ENCODE measurements at places on chromosomes 5 and 9. TPM values are rescaled to one million over a fixed set of nuclear protein-coding genes. Genes with fewer than 3 reads are reported as not detected.

GRCh38 chr5:100551183-100551582, 16.0 kb downstream of the FAM174A start:
- H3K27ac ChIP-seq: no peak overlapping the region
- H3K4me1 ChIP-seq: no peaks in the 10 kb centered on the region
- no peak for DNase-seq
- H3K4me3 ChIP-seq: no peak overlapping the region
- no peaks in the 10 kb centered on the region for H3K36me3 ChIP-seq
- no peaks in the 10 kb centered on the region for H3K27me3 ChIP-seq

Gene ARID3C
- not detected for polyA plus RNA-seq

DNA sequence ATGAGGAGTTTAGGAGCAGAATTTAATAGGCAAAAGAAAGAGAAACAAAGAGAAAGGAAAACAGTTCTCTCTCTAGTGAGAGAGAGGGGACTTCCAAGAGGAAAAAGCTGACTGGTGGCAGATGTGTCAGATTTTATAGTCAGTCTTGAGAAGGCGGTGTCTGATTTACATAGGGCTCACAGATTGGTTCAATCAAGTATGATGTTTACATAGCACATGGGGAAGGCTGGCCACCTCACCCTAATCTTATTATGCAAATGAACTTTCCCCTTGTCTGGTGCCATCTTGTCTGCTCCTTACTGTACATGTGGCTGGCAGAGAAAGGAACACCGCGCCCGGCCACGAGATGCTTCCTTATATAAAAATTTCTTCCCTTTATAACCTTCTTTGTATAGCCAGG, 24.7 kb downstream of the UNC13B start:
- no peak overlapping the region for H3K4me3 ChIP-seq
- no peak overlapping the region for H3K27ac ChIP-seq
- H3K36me3 ChIP-seq: no peaks in the 10 kb centered on the region
- H3K4me1 ChIP-seq: no peaks in the 10 kb centered on the region

GRCh38 chr9:122777935-122778627, 10.7 kb upstream of the OR5C1 start:
- H3K4me3 ChIP-seq: no peak overlapping the region
- H3K36me3 ChIP-seq: no peaks in the 10 kb centered on the region
- H3K27ac ChIP-seq: no peak overlapping the region
- H3K4me1 ChIP-seq: no peaks in the 10 kb centered on the region

- DNase-seq: no peak
- H3K27me3 ChIP-seq: no peaks in the 10 kb centered on the region
- peaks cover 8% of the 10 kb centered on the region for H3K4me1 ChIP-seq
- no peaks in the 10 kb centered on the region for H3K36me3 ChIP-seq
- H3K4me3 ChIP-seq: no peak overlapping the region
These were observed 6.7 kb downstream of the PITX1 start for GRCh38 chr5:135027266-135027696.

- no peak for DNase-seq
- H3K4me3 ChIP-seq: no peak overlapping the region
- H3K36me3 ChIP-seq: no peaks in the 10 kb centered on the region
- no peaks in the 10 kb centered on the region for H3K27me3 ChIP-seq
These were observed 162.1 kb downstream of the CCDC192 start for GRCh38 chr5:127865273-127865672.

DNA sequence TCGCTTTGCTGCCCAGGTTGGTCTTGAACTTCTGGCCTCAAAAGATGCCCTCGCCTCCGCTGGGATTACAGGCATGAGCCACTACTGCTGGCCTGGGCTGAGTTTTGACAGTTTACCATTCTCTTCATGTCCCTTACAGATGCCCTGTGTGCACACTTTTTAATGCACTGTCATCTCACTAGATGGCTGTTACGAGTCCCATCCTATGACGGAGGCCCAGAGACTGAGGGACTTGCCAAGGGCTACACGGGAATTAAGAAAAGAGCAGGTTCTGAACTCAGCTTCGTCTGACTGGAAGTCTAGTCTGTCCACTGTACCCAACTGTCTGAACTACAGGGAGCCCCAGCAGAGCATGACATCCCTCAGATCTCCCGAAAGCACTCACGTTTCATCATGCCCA, 63.9 kb downstream of the ARHGEF37 start:
- H3K36me3 ChIP-seq: no peaks in the 10 kb centered on the region
- DNase-seq: no peak
- H3K27ac ChIP-seq: no peak overlapping the region
- H3K4me1 ChIP-seq: peaks cover 8% of the 10 kb centered on the region

DNA sequence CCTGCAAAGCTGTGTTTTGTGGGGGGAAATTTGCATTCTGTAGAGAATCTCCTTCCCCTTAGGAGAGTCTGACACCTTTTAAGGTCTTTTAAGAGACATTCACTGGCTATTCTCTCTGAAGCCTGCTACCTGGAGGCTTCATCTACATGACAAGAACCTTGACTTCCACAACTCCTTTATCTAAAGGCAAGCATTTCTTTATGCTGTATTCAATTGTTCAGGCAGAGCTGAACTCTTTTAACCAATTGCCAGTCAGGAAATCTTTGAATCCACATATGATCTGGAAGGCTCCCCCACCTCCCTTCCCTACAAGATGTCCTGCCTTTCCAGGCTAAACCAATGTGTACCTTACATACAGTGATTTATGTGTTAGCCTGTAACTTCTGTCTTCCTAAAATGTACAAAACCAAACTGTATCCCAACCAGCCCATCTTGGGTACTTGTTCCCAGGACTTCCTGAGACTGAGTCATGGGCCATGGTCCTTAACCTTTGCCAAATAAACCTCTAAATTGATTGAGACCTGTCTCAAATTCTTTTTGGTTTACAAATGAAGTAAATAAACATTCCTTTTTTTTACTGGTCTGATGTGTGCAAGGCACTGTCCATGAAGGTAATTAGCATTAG, 9.9 kb downstream of the C9orf85 start:
- H3K4me1 ChIP-seq: no peaks in the 10 kb centered on the region
- DNase-seq: no peak
- no peaks in the 10 kb centered on the region for H3K27me3 ChIP-seq
- H3K27ac ChIP-seq: no peak overlapping the region

Gene CARTPT
- polyA plus RNA-seq: not detected

DNA sequence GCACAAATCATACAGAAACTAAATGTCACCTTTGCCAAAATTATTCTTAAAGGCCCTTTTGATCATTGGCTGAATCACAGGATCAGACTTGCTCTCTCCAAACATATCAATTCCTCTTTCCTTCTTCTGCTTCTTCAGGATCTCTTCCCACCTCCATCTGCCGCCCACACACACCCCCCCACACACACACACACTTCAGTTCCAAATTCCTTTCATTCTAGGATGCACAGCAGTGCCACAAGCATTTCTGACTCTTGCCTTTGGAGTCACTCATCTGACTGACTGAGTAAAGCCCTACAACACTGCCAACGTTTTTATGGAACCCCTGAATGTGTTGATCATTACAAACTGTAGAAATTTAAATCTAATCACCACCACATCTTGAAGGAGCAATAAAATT, 22.9 kb downstream of the DNAH5 start:
- no peaks in the 10 kb centered on the region for H3K27me3 ChIP-seq
- H3K4me3 ChIP-seq: no peak overlapping the region
- no peak for DNase-seq

Gene UIMC1
- polyA plus RNA-seq: 17.5 TPM

DNA sequence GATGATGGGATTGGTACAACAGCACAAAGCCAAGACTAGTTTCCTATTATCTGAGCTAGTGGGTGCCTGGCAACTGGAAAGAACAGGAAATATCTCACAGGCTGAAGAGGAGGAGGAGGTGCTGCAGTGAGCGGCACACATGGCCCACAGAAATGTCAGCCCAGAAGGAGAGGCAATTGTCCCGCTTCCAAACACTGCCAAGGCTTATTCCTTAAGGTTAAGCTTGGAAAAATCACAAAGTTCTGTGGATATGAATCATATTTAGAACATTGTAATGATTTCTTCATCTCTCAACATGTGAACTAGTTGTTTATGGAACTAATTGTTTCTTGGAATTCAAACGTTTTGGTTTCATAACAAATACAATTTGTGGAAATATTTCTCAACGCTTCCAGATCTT, 1019.5 kb upstream of the SEMA6A start:
- no peaks in the 10 kb centered on the region for H3K4me1 ChIP-seq
- DNase-seq: no peak

DNA sequence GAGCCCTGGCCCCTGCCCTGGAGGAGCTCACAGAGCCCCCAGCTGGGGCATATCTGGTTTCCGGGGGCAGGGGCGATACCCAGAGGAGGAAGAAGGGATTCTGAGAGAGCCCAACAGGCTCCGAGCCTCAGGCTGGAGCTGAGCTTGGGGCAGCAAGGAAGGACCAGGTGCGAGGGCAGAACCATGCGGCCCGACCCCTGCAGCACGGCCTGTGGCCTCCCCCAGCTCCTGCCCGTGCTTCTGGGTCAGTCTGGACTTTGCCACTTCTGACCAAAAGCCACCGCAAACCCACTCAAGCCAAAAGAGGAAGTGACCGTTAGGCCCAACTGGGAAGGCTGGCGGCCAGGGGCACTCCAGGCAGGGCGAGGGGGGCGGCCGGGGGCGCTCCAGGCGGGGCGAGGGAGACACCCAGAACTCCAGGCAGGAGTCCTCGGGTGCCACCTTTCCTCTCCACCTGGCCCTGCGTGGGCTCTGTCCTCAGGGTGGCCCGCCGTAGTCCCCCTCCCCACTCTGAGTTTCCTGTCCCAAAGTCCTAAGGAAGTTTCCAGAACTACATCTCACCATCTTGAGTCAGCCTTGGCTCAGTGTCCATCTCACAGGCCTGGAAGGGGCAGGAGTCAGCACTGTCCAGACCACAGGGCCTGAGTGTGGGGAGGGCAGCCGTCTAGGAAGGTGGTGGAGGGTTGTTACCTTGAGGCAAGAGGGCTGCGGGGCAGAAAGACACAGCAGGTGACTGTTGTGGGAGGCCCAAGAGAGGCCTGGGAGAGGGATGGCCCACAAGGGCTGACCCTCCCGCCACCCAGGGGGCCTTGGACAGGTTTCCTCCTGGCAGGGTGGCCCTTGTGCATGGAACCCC, 946 bp upstream of the LTC4S start:
- no peaks in the 10 kb centered on the region for H3K36me3 ChIP-seq
- DNase-seq: no peak
- H3K27me3 ChIP-seq: no peaks in the 10 kb centered on the region
- H3K27ac ChIP-seq: peak overlapping the region; percentile 45
- peaks cover 28% of the 10 kb centered on the region for H3K4me1 ChIP-seq
